Neural crest cell (in vitro differentiated cells): ENCODE measurements at places on chromosomes 16 and 17. TPM values are rescaled to one million over a fixed set of nuclear protein-coding genes. Genes with fewer than 3 reads are reported as not detected.

DNA sequence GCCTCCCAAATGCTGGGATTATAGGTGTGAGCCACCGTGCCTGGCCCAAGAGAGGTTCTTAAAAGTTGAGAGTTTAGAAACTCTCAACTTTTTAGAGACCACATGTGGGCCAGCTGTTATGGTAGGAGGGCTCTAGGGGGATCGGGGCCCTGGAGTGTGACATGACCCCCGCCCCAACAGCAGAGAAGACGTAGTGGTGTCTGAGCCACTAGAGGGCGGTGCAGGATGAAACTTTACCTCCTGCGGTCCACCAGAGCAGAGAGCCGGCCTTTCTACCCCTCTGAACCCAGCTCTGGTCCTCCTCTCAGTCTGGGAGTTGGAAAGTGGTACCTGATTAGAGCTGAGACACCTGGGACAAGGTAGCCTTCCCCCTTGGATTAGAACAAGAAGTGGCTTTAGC is 7.4 kb downstream of the CDK5RAP3 start:
- peak; percentile 72 for DNase-seq

DNA sequence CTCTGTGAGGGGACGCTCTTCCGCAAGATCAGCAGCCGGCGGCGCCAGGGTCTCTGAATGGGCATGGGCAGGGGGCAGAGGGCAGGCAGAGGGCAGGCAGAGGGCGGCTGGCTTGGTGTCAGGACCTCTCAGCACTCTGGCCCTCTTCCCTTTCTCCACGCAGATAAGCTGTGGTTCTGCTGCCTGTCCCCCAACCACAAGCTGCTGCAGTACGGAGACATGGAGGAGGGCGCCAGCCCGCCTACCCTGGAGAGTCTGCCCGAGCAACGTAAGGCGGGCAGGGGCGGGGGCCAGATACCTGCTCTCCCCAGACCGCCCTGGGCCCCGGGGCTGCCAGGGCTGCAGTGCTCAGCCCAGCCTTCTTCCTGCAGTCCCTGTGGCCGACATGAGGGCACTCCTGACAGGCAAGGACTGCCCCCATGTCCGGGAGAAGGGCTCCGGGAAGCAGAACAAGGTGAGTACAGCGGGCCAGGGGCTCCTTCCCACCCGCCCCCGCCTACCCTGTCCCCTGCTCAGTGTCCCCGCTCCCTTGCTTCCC is 4.1 kb downstream of the ELMO3 start:
- no peak for DNase-seq

The PRSS36 gene
- total RNA-seq, result 0.68 and 1.1 TPM in 2 replicates

- no peak for DNase-seq
These were observed 38.7 kb downstream of the LAT start for GRCh38 chr16:29023279-29024277.

The ALOX15 gene
- total RNA-seq, result 0.33 and 0.41 TPM in 2 replicates

- no peak for DNase-seq
These were observed 44.9 kb upstream of the ERN1 start for GRCh38 chr17:64174686-64175456.

DNA sequence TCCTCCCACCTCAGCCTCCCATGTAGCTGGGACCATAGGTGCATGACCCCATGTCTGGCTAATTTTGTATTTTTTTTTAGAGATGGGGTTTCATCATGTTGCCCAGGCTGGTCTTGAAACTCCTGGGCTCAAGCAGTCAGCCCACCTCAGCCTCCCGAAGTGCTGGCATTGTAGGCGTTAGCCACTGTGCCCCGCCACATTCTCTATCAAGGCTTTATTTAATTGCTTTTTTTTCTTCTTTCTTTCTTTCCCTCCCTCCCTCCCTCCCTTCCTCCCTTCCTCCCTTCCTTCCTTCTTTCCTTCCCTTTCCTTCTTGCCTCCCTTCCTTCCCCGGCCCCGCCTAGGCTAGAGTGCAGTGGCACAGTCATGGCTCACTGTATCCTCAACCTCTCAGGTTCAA is 23.7 kb downstream of the RSPRY1 start:
- DNase-seq, result no peak

The KRTAP2-2 gene
- total RNA-seq, result not detected in 2 replicates

The CACNA1H gene
- total RNA-seq, result 10.7 and 13.2 TPM in 2 replicates

DNA sequence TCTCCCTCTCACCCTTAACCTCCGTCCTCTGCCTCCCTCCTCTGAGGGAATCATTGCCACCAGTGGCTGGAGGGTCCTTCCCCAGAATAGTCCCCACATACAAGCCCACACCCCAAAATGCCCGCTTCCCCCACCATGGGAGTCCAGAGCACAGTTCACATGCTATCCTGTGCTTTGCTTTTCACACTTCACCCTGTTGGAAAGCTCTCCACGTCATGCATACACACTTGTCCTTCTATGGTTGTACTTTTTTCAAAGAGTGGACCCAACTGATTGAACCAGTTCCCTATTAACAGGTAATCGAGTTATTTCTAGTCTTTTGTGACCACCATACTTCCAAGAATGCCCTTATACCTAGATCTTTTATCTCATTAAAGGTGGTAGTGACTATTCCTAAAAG is 23.8 kb upstream of the KIFC3 start:
- no peak for DNase-seq

The EARS2 gene
- 27.5 and 27.9 TPM in 2 replicates for total RNA-seq

The TRIM16 gene
- total RNA-seq, result 31.8 and 34.8 TPM in 2 replicates

DNA sequence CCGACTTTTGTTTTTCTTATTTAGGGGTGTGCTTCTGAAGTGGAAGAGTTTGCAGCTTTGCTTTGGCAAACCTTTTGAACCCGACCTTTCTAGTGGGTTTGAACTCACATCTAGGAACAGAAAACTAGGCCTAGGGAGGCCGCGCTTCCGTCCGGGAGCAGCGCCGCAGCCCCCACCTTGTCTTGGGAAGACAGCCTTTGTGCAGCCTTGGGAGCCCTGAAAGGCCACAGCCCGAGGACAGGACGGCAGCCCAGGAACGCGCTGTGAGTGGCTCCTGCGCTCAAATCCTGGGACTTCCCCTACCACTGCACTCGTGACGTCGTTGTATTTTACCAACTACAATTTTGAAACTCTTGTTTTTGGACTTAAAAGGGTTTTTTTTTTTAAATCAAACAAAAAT is 53.7 kb upstream of the ZNF267 start:
- DNase-seq, result no peak

DNA sequence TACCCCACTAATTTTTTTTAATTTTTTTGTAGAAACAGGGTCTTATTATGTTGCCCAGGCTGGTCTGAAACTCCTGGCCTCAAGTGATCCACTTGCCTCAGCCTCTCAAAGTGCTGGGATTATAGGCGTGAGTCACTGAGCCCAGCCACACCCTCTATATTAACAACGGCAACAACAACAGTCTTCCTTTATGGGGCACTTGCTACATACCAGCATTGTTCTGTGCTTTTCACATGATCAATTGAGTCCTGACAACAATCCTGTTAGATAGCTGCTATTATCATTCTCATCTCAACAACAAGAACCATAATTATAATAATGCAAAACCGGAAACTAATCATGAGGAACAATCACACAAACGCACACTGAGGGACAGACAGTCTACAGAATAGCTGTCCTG is 12.6 kb upstream of the ARL5C start:
- no peak for DNase-seq
